ENCODE measurements at places on chromosomes 5 and 9.

DNA sequence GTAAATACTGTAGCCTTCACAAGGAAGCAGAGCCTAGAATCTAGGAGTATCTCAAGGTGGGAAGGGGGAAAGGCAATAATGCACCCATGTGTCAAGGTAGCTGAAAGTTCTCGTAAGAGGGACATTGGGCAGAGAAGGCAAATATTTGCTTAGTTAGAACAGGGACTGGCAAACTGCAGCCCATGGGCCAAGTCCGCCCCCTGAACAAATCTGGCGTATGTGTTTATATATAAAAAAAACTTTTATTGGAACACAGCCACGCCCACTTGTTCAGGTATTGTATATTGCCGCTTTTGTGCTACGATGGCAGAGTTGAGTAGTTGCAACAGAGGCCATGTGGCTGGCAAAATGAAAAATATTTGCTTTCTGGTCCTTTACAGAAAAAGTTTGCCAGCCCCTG, 16.1 kb downstream of the KCNN2 start:
- no peak for DNase-seq

- no peak for DNase-seq
Measured at GRCh38 chr5:42719034-42719433, 37.6 kb upstream of the CCDC152 start.

- DNase-seq: no peak
Measured at GRCh38 chr5:81895307-81895706, 76.5 kb upstream of the ATG10 start.

- no peak for DNase-seq
Measured at GRCh38 chr5:72559866-72560766, 52.9 kb upstream of the ZNF366 start.

DNA sequence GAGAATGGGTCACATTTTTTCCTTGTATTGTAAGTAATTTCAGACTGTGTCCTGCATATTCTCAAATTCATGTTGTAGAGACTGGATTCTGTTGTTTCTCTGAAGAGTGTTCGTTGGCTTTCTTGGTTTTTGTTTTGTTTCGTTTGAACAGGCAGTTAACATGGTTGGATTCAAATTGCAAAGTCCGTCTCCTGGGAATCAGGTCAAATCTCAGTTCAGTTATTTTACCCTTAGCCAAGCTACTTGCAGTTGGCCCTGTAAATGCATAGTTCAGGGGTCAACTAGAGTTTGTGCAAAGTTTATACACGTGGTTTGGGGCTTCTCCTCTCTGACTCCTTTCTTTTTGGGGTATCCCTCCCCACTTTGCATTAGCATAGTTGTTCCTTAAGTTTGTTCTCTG, 21.7 kb upstream of the FBXW11 start:
- no peak for DNase-seq

- no peak for DNase-seq
Measured at GRCh38 chr5:87867281-87867680, 401.4 kb downstream of the TMEM161B start.

DNA sequence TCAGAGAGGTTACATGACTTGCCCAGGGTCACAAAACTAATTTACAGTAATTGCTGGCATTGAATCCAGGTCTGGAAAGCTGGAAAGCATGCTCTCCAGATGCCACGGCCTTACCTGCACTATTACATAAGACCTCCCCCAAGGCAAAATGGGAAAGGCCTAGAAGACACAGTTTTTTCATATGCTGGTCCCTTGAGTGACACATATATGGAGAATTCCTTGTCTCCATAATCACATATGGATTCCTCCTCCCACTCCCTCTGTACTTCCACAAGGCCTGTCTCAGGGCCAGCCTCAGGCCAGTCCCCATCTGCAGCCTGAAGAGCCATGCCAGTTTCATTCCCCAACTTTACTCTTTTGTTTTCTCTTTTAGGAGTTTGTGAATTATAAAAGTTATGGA, 28.6 kb upstream of the MEIKIN start:
- DNase-seq: no peak

GRCh38 chr5:120874081-120874862, 410.2 kb downstream of the PRR16 start:
- DNase-seq: no peak

GRCh38 chr5:38453921-38454320, 102.5 kb downstream of the LIFR start:
- no peak for DNase-seq

- DNase-seq: no peak
Measured at GRCh38 chr5:72463449-72464052, 43.7 kb downstream of the ZNF366 start.

- DNase-seq: no peak
Measured at GRCh38 chr9:130495067-130495466, 50.3 kb downstream of the ASS1 start.

DNA sequence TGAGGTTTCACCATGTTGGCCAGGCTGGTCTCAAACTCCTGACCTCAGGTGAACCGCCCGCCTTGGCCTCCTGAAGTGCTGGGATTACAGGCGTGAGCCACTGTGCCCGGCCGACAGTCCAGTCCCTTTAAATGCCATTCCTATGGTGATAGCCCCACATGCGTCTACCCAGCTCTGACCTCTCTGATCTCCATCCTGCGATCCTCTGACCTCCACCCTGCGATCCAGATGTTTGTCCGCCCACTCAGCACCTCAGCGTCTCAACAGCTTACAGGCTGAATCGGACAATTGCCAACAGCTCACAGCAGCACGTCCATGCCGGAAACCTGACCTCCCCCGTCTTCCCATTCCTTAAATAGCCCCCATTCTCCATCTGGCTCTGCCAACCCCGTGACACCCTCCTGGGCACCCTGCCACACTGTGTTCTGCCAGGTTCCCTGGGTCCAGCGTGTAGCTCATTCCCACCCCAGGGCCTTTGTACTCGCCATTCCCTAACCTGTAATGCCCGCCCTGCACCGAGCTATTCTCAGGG, 44.0 kb upstream of the RNU6ATAC start:
- DNase-seq: no peak

DNA sequence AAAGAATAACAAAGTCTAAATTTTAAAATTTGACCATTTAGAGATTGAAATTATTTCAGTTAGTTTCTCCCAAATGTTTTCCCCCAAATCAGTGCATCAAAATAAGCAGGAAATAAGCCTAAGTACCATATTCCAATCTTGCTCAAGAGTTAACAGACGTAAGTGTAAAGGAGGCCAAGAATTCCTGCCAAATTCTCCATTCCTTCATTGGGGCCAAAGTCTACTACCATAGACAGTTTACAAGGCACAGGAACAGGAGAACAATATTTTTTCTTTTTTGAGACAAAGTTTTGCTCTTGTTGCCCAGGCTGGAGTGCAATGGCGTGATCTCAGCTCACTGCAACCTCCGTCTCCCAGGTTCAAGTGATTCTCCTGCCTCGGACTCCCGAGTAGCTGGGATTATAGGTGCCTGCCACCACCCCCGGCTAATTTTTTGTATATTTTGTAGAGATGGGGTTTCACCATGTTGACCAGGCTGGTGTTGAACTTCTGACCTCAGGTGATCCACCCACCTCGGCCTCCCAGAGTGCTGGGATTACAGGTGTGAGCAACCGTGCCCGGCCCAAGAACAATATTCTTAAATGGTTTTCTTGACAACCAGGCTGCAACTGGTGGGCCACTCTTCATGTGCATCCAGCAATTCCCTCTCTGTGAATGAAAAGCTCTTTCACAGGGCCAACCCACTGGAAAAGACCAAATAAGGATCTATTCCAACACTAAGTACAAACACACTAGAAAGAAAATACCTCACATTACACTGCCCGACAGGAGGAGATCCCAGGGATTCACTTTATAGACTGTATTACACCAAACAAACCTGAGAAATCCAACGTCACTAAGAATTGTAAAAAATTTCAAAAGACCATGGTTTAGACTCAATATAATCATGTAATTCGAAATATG, 127.7 kb downstream of the MAPKAP1 start:
- no peak for DNase-seq

DNA sequence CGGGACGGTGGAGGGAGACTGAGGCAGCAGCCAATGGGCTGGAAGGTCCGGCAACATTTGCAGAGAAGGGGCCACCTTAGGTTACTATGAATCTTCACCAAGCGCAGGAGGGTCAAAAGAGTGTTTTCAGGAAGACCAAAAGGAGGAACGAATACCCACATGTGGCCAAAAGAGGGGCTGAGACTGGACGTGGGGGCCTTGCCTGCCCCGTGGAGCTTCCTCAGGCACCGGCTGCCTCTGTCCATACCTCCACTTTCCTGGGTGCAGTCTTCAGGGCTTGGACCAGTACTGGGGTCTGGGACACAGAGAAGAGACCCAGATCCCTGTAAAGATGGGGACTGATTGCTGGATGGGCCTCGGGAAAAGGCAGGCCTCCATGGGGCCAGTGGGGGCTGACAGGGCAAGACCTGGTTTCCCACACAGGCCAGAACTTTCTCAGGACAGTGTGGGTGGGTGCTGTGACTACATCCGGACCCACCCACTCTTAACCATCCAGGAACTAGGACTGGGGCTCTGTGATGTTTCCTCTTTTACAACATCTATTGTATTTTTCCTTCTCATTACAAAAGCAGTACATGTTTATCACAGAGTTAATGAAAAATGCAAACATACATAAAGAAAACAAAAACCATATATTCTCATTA, 294.7 kb downstream of the ZSWIM6 start:
- no peak for DNase-seq

DNA sequence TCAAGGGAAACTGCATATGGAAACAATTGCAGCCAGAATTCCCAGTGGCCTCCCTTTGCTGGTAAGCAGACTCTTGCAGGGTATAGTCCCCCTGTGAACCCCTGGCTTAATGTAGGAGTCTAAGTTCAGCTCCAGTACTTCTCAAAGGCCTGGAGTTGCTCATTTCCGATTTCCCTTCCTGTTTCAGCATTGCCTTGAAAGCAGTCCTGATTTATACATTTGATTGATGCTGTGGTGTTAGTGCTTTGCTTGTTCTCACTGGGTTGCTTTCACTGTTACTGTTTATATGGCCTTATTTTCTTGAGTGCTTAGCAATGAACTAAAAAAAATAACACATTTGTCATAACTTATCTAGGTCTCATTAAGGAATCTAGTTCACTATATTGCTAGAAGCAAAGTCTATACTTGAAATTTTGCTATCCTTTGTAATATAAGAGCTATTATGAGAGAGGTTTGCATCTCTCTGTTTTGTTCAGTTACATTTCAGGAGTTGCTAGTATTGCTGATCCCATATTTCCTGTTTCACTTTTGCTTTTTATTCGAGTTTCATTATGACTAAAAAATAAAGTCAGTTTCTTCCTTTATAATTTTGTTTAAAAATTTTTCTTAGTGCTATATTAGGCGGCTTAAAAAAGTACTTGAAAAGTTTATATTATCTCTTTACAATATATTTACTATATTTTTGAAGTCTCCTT, 122.4 kb upstream of the NMUR2 start:
- no peak for DNase-seq

DNA sequence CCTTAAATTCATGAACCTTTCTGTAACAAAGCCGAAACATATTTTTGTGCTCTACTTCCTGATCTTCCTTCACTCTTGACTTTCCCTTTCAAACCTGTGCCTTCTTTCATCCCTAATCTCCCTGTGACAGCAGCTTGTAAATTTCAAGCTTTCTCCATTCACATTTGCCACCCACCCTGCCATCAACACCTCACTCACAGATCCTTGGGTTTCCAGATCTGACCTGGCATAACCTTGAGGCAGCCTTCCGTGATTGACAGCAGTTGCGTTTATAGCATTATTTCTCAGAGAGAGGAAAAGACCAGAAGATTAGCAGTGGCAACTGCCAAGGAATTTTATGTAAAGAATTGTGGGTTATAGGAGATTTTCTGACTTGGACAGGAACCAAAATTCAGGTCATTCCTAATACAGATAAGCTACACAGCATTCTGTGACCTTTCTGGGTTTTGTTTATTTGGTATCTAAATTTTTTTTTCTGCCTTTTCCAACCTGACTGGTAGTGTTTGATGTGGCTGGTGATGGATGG, 260.0 kb downstream of the NR2F1-AS1 start:
- DNase-seq: no peak

- no peak for DNase-seq
Measured at GRCh38 chr5:43390471-43390870, 21.7 kb downstream of the CCL28 start.

GRCh38 chr5:169781420-169782345, 144.6 kb downstream of the DOCK2 start:
- no peak for DNase-seq

DNA sequence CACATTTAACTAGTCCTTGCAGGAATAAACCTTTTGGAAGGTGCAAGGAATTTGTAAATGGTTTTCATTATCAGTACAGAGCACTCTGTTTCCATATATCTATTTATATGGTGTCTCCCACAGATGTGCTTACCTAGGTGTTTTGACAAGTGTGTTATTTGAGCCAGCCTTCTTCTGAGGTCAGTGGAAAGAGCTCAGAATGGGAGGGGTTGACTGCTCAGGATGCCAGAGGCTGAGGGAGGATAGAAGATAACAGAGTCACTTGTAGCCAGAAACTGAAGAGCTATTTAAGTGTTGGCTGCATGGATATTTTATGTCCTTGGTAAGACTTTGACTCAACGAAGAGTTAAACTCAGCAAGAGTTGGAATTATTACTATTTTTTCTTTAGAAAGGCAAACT, 5.0 kb downstream of the CMYA5 start:
- no peak for DNase-seq
